Immature natural killer cell (primary cell): ENCODE measurements at places on chromosomes 7 and 10. TPM values are rescaled to one million over a fixed set of nuclear protein-coding genes. Genes with fewer than 3 reads are reported as not detected.

DNA sequence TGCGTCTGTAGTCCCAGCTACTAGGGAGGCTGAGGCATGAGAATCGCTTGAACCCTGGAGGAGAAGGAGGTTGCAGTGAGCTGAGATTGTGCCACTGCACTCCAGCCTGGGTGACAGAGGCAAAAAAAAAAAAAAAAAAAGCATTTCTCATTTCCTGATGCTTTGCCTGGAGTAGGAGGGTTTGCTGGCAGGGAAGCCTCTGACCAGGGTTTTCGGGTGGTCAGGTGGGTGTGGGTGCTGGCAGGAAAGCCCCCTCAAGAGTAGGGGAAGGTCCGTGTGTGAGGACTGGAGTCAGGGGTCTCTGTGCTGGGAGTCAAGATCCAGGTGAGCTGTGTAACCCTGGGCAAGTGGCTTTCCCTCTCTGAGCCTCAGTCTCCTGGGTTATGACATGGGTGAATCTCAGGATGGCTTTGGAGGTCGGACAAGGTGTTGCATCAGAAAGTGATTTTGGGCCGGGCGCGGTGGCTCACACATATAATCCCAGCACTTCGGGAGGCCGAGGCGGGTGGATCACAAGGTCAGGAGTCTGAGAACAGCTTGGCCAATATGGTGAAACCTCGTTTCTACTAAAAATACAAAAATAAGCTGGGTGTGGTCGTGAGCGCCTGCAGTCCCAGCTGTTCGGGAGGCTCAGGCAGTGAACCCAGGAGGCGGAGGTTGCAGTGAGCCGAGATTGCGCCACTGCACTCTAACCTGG is 3.2 kb downstream of the AMZ1 start:
- H3K4me1 ChIP-seq = peaks cover 25% of the 10 kb centered on the region
- no peak for DNase-seq
- H3K27me3 ChIP-seq = peaks cover 31% of the 10 kb centered on the region
- no peak overlapping the region for H3K27ac ChIP-seq

DNA sequence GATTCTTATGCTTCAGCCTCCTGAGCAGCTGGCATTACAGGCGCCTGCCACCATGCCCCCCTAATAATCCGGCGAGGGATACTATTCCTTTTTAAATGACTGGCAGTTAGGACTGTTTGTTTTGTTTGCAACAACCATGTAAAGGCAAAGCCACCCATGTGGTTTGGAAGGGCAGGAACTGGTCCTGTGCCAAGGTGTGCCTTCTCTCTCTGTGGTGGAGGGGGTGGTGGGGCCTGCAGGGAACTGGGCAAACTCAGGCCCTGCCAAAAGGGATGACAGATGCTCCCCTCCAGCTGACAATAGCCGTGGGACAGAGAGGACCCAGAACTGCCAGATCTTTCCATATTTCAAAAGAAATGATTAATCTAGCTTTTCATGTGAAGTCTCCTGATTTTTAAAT is 23.5 kb upstream of the WAPL start:
- no peaks in the 10 kb centered on the region for H3K4me1 ChIP-seq
- H3K27me3 ChIP-seq = peaks cover 4% of the 10 kb centered on the region
- no peak for DNase-seq

CREB5 gene
- polyA plus RNA-seq = 0.37 TPM

CFAP58 gene
- not detected for polyA plus RNA-seq

GBX1 gene
- polyA plus RNA-seq = not detected

TAS2R41 gene
- polyA plus RNA-seq = not detected

DNA sequence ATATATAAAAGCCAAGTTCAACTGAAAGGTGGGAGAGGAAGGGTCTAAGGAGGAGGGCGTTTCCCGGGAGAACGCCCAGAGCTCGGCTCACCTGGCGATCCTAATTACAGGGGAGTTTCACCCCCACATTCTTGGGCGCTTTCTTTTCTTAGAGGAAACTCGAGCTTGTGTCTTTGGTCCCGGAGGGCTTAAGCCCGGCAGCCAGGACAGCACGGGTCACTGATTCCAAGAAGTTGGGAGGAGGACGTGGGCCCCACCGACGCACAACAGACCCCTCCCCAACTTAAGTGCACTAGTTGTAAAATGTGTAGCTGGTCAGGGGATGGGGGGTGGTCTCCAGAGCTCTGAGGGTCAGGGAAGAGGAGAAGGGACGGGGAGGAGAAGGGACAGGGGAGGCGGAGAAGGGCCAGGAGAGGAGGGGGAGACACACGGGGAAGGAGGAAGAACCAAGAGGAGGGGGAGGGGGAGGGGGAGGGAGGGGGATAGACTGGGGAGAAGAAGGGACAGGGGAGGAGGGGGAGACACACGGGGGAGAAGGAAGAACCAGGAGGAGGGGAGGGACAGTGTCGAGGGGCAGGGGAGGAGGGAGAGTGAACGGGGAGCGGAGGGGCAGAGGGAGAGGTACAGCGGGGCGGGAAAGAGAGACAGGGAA is 874 bp downstream of the BAIAP2L1 start:
- H3K27ac ChIP-seq = no peak overlapping the region
- no peak for DNase-seq
- peaks cover 9% of the 10 kb centered on the region for H3K4me1 ChIP-seq
- peaks cover 37% of the 10 kb centered on the region for H3K27me3 ChIP-seq
